Activated T-cell treated with anti-CD3 and anti-CD28 coated beads for 4 hours (primary cell): ENCODE measurements at places on chromosomes 5 and 9.

DNA sequence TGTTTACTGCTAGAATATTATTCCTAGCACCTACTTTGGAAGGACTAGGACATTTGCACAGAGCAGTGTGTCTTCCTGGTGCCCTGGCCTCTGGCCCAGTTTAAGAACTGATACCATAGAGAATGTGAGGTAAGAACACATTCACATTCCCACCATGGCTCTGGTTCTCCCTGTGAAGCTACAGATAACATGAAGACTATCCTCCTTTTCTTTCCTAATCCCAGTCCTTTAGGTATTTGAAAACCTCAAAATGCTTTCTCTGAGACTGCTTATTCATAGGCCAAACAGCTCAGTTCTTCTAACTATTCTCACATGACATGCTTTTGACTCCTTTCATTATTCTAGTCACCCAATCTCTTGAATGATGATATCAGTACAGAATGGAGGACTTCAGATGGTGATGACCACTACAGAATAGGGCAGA lies 11.9 kb downstream of the FAM219A start:
- no peak for DNase-seq

- DNase-seq, result no peak
These were observed 87.7 kb downstream of the ACER2 start for GRCh38 chr9:19496321-19497050.

- DNase-seq, result no peak
These were observed 1523.9 kb downstream of the MAT2B start for GRCh38 chr5:165029099-165029870.

DNA sequence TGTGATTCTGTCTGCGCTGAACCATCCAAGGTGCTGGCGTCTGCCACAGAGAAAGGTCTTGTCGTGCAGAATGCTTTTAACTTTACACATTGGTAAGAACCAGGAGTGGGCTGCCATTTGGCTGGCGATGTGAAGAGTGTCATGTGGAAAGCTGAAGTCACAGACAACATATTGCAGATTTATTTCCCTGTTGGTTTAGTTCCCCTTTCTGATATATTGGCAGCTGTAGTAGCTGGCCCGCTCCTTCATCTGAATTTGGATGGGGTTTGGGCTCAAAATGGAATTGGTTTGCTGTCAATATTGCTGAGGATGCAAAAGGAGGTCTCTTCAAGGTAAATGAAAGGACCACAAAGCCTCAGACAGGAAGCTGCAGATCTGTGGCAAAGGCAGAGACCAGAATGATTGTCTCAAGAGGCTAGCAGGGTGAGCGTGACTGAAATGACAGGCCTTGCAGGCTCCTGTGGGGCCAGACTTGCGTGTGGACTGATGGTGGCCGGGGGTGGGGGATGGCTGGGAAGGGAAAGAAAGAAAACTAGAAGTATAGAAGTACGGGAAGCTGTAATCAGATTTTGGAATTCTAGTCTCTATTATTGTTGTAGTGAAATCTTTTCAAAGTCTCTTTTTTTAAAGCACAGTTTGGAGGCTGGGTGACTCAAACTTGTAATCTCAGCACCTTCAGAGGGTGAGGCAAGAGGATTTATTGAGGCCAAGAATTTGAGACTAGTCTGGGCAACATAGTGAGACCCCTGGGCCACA lies 25.1 kb upstream of the CD180 start:
- DNase-seq, result no peak

GRCh38 chr9:129895376-129896268 lies 60.4 kb downstream of the USP20 start:
- no peak for DNase-seq

GRCh38 chr5:38714703-38715355 lies 131.0 kb upstream of the OSMR start:
- DNase-seq, result no peak

DNA sequence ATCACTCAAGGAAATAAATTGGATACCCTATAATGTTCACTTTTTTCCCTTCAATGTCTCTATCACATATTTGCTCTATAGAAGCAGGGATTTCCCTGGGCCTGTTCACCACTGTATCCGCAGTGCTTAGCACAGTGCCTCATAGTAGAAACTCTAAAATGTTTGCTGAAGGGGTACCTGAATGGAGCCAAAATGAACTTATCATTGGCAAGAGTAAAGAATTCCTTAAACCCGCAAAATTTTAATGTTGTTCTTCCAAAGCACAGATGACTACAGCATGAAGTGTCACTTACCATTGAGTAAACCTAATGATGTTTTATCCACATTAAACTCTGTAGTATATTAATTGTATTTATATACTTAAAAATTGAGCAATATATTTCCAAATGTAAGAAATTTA lies 96.1 kb downstream of the JAKMIP2 start:
- DNase-seq, result no peak

DNA sequence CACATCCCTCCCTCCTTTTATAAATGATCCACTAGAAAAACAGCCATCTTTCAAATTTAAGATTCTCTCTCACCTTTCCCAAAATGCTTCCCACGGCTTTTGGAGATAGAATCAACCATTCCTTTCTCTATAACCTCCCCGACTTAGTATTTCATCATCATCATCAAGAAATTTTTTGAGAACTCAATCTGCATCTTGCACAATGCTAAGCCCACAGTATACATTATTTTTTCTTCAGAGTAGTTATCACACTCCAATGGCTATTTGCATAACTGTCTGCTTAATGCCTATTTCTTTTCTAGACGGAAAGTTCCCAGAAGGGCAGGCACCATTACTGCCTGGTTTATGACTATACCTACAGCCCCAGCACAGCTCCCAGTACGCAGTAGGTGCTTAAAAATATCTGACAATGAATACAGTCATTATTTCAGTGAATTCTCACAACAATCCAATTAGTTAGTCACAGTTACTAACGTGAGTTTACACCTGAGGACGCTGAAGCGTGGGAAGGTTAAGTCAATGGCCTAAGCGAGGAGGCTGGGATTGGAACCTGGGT lies 212.7 kb downstream of the TTLL11 start:
- no peak for DNase-seq

- DNase-seq, result no peak
These were observed 113.0 kb downstream of the FRMD3 start for GRCh38 chr9:83425240-83425639.

DNA sequence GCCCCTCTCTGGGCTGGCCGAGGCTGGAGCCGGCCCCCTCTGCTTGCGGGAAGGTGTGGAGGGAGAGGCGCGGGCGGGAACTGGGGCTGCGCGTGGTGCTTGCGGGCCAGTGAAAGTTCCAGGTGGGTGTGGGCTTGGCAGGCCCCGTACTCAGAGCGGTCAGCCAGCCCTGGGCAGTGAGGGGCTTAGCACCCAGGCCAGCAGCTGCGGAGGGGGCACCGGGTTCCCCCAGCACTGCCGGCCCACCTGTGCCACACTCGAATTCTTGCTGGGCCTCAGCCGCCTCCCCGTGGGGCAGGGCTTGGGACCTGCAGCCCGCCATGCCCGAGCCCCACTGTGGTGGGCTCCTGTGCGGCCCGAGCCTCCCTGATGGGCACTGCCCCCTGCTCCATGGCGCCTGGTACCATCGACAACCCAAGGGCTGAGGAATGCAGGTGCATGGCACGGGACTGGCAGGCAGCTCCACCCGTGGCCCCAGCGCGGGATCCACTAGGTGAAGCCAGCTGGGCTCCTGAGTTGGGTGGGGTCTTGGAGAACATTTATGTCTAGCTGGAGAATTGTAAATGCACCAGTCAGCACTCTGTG lies 27.9 kb upstream of the CLINT1 start:
- DNase-seq, result no peak

DNA sequence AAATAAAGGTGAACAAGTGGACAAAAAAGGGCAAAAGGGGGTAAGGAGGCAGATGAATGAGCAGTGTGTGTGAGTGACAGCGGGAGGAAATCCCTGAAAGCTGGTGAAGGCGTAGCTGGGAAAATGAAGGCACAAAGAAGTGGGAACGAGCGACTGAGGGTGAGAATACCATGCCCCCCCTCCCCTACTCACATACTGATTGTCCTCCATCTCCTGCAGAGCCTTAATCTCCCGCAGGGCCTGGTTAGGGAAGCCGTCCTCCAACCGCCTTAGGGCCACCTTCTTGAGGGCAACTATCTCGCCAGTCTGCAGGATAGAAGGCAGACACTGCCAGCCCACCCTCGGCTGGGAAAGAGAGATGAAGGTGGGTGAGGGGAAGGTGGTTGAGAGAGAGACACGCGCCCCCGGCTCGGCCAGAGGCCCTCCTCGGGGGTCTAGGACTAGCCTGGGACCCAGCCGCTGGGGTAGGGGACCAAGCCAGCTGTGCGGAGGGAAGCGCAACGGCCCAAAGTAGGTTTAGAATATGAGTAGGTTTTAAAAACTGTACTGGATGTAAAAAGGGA lies 522 bp downstream of the CDK20 start:
- DNase-seq, result no peak

GRCh38 chr5:115398719-115399118 lies 102.3 kb upstream of the CCDC112 start:
- no peak for DNase-seq

GRCh38 chr9:70147651-70148050 lies 104.0 kb downstream of the MAMDC2 start:
- no peak for DNase-seq

DNA sequence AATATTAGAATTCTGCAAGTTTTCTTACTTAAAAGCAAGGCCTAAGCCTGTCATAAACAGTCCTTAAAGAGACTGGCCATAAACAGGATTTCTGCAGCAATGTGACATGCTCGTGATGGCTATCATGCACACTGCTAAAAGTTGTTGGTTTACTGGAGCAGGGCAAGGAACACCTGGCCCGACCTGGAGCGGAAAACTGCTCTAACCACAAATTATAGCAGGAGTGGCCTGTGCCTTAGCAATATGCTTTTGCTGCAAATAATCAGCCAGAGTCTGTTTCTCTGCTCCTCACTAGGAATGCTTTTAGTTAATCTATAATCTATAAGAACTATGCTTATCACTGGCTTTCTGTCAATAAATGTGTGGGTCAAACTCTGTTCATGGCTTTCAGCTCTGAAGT lies 322.9 kb upstream of the RPS23 start:
- no peak for DNase-seq

DNA sequence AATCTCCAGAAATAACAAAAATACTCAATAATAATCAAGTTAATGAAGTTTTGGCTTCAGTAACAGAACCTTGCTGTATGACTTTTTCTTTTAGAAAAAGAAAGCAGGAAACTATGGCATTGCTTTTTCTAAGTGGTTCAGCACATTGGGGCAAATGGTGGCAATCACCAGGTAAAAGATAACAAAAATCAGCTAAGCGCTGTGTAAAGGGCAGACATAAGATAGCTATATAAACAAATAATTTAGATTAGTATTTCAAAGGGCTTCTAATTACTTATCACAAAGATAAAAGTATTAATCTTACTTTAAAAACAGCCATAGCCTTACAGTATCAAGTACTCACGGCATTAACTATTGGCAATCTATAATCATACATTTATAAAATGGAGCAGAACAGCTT lies 10.0 kb downstream of the TMEM161B start:
- DNase-seq, result no peak

GRCh38 chr5:37248421-37248969 lies 681 bp downstream of the CPLANE1 start:
- no peak for DNase-seq

GRCh38 chr9:109107402-109108240 lies 12.1 kb downstream of the TMEM245 start:
- DNase-seq, result no peak

DNA sequence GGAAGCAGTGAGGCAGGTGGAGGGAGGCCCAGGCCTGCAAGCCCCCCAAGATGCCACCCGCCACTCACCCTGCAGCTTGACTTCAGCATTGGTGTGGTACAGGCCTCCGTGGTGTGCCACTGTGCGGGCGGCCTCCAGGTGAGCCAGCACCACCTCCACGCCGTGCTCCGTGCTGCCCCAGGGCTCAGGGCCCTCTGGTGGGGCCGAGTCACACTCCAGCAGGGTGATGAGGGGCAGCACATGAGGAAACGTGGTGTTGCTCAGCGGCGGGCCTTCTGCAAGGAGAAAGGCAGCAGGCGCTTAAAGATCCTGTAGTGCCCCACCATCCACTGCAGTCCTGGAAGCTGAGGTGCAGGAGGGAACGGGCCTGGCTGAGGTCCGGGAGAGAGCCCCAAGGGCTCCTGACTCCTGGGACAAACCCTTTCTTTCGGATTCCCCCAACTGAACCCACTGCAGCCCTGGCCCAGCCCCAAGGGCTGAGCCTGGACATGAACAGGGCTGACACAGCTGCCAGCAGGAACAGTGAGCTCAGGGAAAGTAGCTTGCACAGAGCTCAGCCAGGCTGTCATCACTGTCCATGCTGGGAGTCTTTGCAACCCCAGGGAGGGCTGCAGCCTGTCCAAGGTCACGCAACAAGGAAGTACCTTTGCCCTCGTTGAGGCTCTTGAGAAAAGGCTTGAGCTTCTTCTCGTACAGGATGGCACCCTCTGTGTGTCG lies 4.7 kb upstream of the TOR2A start:
- no peak for DNase-seq

GRCh38 chr5:67416133-67416937 lies 219.7 kb upstream of the CD180 start:
- DNase-seq, result no peak
